Activated naive CD4-positive, alpha-beta T cell (primary cell): ENCODE measurements at places on chromosomes 7 and 10.

- DNase-seq, result no peak
Measured at GRCh38 chr7:12943781-12944180, 256.3 kb downstream of the ARL4A start.

DNA sequence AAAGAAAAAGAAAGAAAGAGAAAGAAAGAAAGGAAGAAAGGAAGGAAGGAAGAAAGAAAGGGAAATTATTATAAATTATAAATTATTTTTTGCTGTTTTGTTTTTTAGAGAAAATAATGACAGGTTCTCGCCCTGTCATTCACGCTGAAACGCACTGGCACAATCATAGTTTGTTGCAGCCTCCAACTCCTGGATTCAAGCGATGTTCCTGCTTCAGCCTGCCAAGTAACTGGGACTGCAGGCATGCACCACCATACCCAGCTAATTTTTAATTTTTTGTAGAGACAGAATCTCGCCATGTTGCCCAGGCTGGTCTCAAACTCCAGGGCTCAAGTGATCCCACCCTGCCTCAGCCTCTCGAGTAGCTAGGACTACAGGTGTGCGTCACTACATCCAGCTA is 21.6 kb downstream of the MMD2 start:
- no peak for DNase-seq

GRCh38 chr10:69640196-69640980 is 10.3 kb downstream of the FAM241B start:
- DNase-seq, result no peak

DNA sequence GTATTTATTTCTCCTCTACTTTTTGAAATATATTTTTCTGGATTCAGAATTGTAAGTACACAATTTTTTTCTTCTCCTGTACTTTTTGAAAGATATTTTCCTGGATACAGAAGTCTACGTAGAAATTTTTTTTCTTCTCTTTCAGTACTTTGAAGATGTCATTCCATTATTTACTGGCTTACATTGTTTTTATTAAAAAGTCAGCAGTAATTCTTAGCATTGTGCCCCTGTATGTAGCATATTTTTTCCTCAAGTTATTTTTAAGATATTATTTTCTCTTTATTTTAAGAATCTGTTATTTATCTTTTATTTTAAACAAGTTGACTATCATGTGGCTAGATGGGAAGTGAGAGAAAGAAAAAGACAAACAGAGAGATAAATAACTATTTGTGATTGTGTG is 119.0 kb upstream of the NPSR1 start:
- DNase-seq, result no peak

DNA sequence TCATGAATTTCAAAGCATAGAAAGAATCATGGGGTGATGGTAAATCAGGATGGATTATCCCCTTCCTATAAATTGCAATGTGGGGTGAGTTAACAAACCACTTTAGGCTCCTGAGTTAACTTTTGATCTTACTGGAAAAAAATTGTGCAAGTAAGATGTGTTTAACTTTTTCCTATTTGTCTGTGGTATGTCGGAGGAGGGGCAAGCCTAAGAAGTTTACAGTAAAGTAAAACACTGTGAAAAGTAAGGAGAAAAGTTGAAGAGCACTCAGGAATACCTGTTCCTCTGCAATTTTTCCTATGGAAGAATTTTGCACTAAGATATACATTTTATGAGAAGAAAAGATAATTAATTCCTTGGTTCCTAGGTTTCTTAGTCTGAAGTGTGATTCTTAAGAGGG is 44.4 kb downstream of the IFIT5 start:
- DNase-seq, result no peak

- DNase-seq, result no peak
Measured at GRCh38 chr10:103602028-103602851, 108.7 kb downstream of the NEURL1 start.

GRCh38 chr10:7553531-7553930 is 113.2 kb downstream of the ITIH5 start:
- no peak for DNase-seq

DNA sequence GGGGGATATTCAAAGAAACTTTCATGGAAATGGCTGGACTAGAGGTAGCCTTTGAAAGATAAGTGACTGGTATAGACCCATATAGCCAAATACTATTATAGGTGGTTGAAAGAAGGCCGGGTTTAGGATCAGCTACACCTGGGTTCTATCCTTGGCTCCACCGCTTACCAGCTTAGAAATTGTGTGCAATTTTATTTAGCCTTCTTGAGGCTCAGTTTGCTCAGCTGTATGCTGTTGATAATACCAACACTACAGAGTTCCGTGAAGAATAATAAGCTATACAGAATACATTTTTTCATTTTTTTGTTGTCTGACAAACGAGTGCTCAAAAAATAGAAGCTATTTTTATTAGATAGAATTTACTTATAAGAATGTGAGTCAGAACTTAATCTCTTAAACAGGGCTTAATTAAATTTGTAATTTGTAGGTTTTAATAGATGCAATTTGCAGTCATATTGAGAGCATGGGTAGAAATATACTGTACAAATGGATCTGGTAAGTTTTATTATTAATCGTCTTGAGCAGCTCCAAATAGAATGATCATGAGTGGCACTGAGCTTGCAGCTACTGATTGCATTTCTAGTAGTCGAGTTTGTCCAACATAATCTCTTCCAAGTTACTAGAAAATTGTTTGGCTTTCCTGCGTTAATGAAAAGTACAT is 164.3 kb upstream of the PHYHIPL start:
- DNase-seq, result no peak
